ENCODE measurements at places on chromosomes 2 and 18. TPM values are rescaled to one million over a fixed set of nuclear protein-coding genes. Genes with fewer than 3 reads are reported as not detected.
A peak's percentile ranks its signal among the peaks of the same experiment; 100 is the strongest.

- no peak for DNase-seq
These were observed 61.7 kb downstream of the RNF152 start for GRCh38 chr18:61831071-61831470.

The POU3F3 gene
- total RNA-seq, result 2.2 TPM

GRCh38 chr18:45166836-45167551 lies 448.3 kb upstream of the SLC14A2 start:
- DNase-seq, result no peak

DNA sequence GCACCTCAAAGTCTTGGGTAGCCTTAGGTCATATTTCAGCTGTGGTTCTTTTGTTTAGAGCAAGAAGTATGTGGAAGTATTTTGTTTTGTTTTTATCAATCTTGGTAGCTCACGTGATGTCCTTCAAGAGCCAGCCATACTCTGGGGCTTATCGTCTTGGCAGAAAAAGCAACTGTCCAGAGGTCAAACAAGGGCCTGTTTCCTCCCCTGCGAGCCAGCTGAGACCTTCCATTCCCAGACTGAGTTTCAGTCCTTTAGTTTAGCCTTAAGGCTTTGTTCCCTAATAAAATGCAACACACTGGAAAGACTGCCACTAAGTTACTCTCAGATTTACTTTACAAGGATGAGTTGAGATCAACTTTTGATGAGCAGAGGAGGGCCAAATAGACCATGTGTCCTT lies 63.5 kb downstream of the TXNL1 start:
- no peak for DNase-seq

The POTEI gene
- not detected for total RNA-seq

GRCh38 chr2:214014551-214015220 lies 396.2 kb upstream of the VWC2L start:
- no peak for DNase-seq

The RALB gene
- 31.5 TPM for total RNA-seq

The AGPS gene
- 66.6 TPM for total RNA-seq

DNA sequence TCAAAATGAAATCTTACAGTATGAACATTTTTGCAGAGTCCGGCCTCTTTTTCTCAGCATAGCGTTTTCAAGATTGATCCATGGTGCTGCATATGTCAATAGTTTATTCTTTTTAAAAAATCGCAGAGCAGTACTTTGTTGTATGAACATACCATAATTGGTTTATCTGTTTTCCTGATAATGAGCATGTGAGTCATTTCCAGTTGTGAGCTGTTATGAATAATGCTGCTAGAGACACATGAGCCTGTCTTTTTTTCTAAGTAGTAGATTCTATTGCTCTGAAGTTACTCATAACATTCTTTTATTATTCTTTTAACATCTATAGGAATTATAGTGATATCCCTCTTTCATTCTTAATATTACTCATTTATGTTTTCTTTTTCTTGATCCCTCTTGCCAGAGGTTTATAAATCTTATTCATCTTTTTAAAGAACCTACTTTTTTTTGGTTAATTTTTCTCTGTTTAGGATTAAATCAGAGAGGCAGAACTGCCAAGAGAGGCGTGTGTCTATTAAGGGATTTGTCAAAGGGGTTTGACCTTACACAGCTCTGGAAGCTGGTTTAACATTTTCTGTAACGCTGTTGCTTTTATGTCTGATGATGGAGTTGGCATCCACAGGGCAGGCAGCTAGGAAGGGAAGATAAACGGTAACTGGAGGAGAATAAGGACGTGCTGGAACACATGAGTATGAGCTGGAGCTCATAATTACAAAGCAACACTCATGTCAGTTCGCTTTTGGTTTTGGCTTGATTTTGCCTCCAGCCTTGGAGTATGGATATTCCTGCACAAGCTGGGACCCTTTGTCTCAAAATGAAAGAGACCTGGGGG lies 47.4 kb downstream of the MGAT5 start:
- peak; percentile 3 for DNase-seq

The REEP1 gene
- 2.0 TPM for total RNA-seq

- DNase-seq, result no peak
These were observed 59.1 kb upstream of the PAX3 start for GRCh38 chr2:222357930-222358329.

The TNS1 gene
- 2.2 TPM for total RNA-seq

The CYP1B1 gene
- 0.08 TPM for total RNA-seq

The PARD6G gene
- 8.8 TPM for total RNA-seq
